Foreskin keratinocyte (primary cell): ENCODE measurements at places on chromosomes 11 and 22.

DNA sequence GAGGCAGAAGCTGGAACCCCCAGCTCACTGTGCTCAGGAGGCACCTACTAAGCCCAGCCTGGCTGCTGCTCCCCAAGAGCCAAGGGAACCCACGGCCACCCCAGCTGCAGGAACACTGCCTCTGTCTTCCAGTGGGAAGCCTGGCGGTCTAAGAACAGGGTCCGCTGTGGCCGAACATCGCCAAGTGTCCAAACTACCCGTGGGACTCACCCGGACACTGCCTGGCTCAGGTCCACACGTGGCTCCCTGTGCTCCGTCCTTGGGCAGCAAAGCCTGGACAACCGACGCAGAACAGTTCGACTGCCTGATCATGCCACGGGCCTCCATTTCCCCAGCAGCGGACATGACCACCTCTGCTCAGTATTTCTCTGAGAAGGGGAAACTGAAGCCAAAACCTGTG is 747.0 kb downstream of the BRD1 start:
- no peak for DNase-seq

GRCh38 chr22:40973144-40973543 is 22.0 kb downstream of the RBX1 start:
- DNase-seq: no peak

- DNase-seq: no peak
Observed at GRCh38 chr11:74021998-74022397, 13.1 kb upstream of the UCP3 start.

GRCh38 chr11:128407962-128408361 is 179.4 kb downstream of the ETS1 start:
- DNase-seq: peak; percentile 43

- no peak for DNase-seq
Observed at GRCh38 chr11:122634501-122634900, 21.0 kb upstream of the UBASH3B start.

- DNase-seq: no peak
Observed at GRCh38 chr11:15476371-15476917, 361.7 kb downstream of the INSC start.

- no peak for DNase-seq
Observed at GRCh38 chr11:24900960-24901549, 404.2 kb downstream of the LUZP2 start.

DNA sequence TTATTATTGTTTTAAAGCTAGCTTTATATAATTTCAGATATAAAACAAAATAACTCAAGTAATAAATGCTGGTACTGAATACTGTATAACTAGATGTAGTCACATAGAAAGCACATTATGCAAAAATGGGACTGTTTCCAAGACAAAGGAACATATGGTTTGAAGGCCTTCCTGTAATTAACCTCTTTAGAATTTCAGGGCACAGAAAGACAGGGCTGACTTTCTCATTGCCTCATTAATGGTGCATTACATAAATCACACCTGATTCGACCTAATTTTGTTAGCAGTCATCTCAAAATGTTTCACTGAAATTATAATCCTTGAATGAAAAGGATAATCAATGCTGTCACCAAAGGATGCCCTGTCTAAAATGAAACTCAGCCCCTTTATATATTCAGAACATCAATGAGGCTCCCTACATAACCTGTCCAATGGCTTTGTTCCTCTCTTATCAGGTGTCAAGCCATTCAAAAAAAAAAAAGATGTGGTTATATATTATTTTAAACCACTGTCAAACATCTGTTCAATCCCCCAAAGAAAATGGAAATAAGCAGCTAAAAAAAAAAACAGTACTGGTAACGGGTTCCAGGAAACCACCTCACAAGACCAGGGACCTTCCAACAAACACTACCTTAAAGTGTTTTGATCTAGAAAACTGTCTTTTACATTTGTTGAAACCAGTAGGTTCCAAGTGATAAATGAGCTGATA is 77.4 kb downstream of the FAM168A start:
- DNase-seq: no peak

- no peak for DNase-seq
Observed at GRCh38 chr22:38027487-38027886, 29.7 kb upstream of the PICK1 start.

- DNase-seq: peak; percentile 98
Observed at GRCh38 chr11:10488121-10488933, 33.3 kb downstream of the AMPD3 start.

GRCh38 chr11:69293087-69293486 is 868 bp upstream of the MYEOV start:
- no peak for DNase-seq

GRCh38 chr11:111452146-111452545 is 60.0 kb downstream of the BTG4 start:
- no peak for DNase-seq

DNA sequence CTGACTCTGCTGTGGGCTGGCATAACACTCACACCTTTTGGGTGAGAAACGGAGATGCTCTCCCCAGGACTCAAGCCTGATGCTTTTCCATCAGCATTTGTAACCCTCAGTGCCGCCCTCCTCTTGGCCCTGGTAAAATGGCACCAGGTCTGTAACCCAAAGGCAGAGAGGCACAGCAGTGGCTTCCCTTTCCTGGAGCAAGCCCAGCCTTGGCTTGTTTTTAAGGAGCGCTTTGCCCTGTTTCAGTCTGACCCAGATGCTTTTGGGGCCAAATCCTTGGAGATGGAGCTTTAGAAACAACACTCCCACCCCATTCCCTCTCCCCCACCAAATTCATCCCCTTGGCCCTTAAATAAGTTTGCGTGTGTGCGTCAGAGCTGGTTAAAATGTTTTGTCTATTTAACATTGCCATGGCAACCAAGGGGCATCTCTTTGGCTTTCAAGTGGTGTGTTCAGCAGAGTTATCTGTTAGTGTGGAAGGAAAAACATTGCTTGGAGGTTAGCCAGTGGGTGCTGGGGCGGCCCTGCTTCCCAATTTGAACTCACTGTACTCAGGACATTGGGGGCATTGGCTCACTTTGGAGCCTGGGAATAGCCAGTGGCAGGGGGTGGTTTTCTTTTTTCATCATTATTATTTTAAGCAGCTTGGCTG is 134.1 kb downstream of the NAV2 start:
- DNase-seq: no peak

DNA sequence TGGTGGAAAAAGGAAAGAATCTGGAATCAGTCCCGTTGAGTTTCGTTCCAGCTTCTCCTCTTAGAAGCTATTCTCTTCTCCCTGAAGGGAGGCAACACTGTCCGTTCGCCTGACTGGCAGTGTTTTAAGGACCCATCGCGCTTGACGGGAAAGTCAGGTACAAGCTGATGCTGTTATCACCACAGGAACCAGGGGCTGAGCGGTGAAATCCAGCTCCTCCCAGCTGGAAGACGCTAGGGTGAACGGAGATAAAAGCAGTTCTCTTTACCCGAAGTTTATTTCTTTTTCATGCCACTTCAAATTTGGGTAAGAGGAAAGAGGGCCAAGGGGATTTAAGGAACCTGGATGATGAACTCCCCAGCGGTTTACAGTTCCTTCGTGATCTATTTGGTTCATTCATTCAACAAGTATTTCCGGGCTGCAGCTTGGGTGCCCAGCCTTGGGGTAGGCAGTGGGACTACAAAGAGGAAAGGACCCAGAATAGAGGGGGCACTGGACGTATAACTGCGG is 551 bp upstream of the DEUP1 start:
- DNase-seq: peak; percentile 3

- no peak for DNase-seq
Observed at GRCh38 chr11:97290464-97291041, 900.7 kb downstream of the JRKL start.

DNA sequence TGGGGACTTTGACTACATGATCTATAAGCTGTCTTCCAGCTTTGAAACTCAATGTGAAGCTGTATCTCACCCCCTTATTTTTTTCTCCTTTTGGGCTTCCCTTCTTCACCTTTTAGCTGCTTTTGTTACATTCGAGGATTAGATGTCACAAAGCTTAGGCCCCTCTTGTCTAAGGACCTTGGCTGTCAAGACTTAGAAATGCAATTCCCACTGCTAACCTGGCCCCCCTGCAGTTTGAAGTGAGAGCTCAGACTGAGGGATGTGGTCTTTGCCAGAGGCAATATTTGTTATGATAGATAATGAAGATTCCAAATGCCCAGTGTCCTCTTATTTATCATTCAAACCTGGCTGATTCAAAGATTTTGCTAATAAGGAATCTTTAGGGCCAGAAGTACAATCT is 128.3 kb downstream of the ARL14EP start:
- DNase-seq: no peak

DNA sequence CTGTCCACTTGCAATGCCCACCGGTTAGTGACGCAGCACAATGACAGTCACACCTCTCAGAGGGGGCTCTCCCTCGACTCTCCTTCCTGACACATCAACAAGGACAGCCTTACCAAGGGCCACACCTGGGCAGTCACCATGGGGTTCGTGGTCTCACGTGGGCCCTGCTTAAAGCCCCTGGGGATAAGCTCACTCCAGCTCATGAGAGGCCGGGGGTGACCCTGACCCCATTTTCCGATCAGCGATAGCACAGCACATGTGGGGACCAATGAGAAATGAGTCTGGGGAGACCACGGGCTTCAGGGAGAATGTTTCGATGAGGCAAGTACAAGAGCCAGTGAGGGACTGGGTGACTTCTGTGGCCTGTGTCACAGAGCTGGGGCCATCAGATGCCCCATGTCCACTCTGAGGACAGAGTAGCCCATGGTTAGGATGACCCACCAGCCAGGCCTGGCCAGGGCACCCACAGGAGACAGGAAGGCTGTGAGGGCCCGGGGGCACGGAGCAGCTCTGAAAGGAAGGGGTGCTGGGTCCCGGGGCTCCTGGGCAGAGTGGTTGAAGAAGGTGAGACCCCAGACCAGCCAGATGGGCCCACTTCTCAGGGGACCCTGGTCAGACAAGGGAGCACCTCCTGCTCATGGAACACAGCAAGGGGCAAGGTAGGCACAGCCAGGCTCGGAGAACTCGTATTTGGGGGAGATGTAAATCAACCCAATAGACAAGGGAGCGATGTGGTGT is 128.8 kb downstream of the MED15 start:
- no peak for DNase-seq

GRCh38 chr22:31278626-31279326 is 13.5 kb downstream of the PIK3IP1 start:
- no peak for DNase-seq

DNA sequence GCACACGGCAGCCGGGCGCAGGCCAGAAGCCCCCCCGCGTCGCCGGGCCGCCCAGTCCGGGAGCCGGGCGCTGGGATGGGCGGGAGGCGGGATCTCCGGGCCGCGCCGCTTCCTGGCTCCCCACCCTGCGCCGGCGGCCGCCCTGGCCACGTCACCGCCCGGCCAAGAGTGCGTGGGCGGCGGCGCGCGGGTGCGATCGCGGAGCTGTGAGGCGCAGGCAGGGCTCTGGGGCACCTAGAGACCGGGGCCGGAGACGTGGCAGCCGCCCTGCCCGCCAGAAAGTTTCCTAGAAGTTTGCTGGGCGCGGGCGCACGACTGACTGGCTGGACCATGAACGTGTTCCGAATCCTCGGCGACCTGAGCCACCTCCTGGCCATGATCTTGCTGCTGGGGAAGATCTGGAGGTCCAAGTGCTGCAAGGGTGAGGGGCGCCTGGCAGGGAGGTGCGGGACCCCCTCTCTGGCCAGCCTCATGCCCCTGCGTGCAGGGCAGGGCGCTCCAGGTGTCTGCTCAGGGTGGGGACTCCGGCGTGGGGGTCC is at the start of gene KDELR3:
Gene KDELR3, plus strand, starts transcription at position 193 of the 539 bp plus-strand sequence. Its CDS starts 138 bp downstream, at position 331.
- DNase-seq: peak; percentile 18

DNA sequence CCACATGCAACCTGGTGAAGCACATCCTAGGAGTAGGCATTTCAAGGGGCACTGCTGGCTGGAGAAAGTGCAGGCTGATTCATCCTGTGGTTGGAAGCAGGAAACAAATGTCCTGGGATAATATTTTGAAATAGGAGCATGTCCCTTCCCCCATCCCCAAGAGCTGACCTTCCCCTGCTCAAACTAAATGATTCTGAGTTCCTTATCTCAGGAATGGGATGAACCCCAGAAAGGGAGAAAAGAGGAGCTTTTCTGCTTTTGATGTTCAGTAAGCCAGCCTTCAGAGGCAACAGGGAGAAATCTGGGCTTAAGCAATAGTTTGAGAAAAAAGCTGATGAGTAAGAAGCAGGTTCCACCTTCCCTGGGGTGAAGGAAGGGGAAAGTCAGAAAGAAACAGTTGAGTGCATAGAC is 19.5 kb upstream of the SPON1 start:
- peak; percentile 63 for DNase-seq

GRCh38 chr22:26417406-26417805 is 11.7 kb upstream of the ASPHD2 start:
- DNase-seq: no peak

DNA sequence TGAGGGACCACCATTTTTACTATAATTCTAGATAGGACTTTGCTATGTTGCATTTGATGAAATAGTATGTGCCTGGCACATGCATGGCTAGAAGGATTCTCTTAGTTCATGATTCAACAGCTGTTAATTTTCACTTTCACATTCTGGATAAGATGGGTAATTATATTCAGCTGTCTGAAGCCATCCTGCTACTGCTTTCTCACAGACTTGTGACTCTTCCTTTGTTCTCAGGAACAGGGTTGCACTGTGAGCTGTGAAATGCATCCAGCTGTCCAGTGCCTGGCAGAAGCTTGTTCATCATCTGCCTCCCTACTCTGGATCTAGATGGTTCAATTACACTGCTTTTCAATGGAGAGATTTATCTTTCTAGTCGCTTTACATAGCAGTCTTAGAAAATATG is 610.1 kb upstream of the ANO5 start:
- no peak for DNase-seq

DNA sequence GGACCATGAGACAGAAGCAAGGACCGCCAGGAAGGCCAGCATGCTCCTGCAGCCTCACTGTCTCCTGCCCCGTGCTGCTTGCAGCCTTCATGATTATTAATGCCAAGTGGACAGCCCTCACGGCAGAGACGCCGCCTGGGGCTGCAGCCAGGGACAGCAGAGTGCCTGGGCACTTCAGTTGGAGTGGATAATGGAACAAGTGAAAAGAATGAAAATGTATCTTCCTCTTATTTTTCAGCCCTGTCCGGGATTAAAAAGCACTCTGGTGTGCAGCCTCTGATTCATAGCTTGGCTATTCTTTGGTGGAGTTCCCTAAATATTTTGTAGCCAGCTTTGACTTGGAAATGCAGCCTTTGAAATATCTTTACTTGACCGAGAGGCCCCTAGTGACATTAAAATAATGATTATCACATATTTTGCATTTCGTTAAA is 1404.2 kb downstream of the BRD1 start:
- DNase-seq: no peak

DNA sequence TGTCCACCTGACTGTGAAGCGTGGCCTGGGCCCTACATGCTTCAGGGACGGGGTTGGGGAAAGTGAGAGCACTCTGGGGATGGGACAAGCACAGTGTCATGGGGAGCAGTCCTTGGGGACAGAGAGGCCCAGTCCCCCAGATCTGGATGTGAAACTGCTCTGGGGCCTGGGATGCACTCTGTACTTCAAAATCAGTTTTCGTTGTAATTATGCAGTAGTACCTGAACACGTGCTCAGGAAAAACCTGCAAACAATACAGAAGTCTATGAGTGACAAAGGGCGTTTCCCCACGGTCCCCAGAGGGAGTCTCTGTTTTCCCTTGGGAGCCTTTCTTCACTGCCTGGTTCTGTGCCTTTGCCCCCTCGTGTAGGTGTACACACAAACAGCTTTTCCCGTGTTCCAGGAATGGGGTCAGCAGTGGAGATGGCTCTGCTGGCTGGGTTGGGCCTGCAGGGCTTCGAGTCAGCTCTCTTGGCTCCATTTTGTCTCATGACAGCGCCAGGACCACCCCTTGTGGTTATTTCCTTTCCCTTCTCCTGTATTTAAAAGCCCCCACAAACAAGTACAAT is 5.2 kb upstream of the TNFRSF13C start:
- DNase-seq: no peak
